Skeletal muscle tissue (tissue), 5 donors: ENCODE measurements at places on chromosomes 2 and 18. TPM values are rescaled to one million over a fixed set of nuclear protein-coding genes. Genes with fewer than 3 reads are reported as not detected.

The ANTXR1 gene
- total RNA-seq: 86.6 TPM

The TMEM163 gene
- 1.0 TPM for total RNA-seq

The RGPD4 gene
- total RNA-seq: not detected

The CAPN10 gene
- 12.0 TPM for total RNA-seq

The TTC39C gene
- 9.9 TPM for total RNA-seq

The KLHL41 gene
- total RNA-seq: 2,637 TPM

The LIMS3 gene
- 1.6 TPM for total RNA-seq
